ENCODE measurements at places on chromosomes 7 and 10.

GRCh38 chr7:96088579-96088978 is 233.3 kb downstream of the SLC25A13 start:
- DNase-seq: no peak

GRCh38 chr7:92830532-92831110 is 5.8 kb downstream of the CDK6 start:
- DNase-seq: no peak

DNA sequence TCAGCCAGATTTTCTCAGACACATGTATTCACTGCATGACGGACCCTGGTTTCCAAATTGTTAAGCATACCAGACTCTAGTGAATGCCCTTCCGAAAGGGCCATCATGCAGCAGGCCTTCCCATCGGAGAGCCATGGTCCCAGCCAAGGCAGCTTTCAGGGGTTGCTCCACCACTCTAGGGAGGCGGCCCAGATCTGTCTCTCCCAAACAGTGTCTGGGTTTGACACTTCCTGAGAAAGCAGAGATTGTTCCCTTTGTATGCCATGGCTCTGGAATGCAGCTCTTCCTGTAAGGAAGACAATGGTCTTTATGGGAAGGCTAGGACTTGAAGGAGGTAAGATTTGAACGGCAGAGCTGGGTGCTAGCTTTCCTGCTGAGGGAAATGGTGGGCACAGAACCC is 178.8 kb upstream of the BMPER start:
- no peak for DNase-seq

DNA sequence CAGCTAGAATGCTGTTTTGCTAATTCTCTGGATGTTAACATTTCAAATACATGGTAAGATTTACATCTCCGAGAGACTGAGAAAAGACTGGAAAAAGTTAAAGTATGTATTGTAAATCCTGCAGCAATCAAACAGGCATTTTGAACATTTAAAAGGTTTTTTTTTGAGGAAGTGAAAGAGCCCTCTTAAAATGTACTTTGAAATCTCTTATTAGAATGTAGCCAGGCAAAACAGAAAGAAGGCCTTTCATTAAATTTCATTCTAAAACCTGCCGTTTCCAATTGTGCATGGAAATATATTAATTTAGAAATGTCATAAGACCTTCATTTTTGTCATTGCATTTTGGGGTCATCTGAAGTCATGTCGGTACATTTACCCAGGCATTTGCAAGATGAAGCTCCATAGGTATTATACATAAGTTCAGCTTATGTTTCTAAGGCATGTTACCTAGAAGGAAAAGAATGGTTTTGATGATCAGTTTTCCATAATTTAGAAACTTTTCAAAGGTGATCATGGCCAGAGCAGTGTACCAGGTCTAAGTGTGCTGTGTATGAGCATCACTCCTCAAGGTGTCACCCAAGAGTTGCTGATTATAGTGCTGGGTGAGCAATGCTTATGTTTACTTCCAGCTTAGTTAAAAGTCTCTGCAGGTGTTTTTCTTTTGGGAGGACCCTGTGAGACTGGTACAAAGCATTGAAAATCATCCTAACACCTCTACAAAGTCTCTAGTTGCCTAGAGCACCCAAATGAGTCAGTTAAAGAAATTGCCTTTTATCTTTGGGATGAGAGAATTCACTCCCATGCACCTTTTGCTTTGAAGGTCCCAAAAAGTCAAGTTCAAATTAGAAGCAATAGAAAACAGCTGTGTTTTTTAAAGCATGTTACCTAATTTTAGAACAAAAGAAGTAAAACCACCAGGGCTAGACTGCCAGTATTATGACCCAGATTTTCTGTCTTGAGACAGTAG is 7.1 kb downstream of the ZNF736 start:
- DNase-seq: no peak

- DNase-seq: no peak
Measured at GRCh38 chr7:156515911-156516790, 124.4 kb upstream of the RNF32 start.

- DNase-seq: no peak
Measured at GRCh38 chr7:40341836-40342235, 207.0 kb downstream of the SUGCT start.

DNA sequence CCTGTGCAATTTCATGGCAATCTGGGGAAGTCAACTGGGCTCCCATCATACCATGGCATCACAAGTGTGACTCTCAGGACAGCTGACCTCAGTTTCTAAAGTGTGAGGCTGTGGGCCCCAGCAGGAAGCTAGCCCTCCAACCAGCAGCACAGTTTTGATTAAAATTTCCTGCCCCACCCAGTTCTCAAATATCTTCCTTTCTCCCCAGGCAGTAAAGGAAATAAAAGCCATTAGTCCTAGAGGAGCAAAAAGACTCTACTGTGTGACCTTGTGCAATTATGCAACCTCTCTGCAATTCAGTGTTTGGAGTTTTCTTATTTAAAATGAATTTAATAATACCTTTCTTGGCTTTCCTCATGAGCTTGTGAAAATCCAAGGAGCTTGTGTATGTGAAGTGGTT is 143.1 kb upstream of the CDCA7L start:
- no peak for DNase-seq

DNA sequence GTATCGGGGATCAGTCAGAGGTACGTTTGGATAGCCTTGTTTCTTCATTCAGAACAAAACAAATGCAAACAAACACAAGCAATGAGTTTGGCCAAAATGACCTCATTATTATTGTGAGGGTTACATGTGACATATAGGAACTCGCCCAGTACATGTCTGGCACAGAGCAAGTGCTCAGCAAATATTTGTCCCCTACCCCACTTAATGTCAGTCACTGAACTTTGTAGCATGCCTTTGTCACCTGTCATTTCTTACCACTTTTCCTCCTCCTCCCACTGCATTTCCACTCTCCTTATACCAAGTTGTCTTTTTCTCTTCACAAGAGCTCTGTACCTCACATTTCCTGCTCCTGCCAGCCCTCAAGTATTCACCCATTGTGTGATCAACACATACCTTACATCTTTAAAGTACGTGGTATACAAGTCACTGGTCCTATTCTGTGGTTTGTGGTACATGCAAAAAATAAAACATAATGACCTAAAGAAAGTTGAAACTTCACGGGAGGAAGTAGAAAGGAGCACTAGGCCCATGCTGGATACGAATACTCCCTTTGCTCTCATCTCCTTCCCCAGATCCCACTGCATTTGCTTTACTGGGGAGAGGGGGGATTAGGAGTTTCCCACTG is 236.0 kb downstream of the INHBA start:
- DNase-seq: no peak

GRCh38 chr10:99920901-99921300 is 88.8 kb downstream of the DNMBP start:
- no peak for DNase-seq

DNA sequence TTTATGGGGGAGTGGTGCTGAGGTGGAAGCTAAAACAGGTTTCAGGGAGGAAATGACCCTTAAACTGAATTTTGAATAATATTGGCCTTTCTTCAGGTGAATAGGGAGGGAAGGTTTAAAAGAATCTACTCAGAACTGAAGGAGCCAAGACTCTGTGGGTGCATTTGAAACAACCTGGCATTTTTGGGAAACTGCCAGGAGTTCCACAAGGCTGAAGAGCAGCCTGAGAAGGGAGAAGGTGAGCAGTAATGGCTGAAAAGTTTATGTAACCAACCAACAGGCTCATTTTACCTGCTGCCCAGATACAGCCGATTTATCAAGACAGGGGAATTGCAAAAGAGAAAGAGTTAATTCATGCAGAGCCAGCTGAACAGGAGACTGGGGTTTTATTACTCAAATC is 4.0 kb upstream of the PANK1 start:
- DNase-seq: no peak

DNA sequence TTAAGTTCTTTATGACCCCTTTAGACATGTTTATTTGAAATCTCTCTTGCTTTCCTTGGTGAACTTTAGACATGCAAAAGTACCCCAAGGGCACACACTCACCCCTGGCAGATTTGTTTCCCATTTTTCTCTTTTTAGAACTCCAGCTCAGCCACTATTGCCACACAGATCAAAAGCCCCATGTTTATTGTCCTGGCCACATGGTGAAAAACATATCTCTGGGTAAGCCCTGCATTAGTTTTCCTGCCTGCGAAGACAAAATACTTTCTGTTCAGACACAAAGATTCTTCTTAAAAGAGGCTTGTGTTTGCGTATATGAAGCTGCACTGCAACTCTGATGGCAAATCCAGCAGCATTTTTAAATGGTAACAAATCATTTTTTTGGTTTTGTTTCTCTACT is 200.0 kb downstream of the POLR1F start:
- no peak for DNase-seq

DNA sequence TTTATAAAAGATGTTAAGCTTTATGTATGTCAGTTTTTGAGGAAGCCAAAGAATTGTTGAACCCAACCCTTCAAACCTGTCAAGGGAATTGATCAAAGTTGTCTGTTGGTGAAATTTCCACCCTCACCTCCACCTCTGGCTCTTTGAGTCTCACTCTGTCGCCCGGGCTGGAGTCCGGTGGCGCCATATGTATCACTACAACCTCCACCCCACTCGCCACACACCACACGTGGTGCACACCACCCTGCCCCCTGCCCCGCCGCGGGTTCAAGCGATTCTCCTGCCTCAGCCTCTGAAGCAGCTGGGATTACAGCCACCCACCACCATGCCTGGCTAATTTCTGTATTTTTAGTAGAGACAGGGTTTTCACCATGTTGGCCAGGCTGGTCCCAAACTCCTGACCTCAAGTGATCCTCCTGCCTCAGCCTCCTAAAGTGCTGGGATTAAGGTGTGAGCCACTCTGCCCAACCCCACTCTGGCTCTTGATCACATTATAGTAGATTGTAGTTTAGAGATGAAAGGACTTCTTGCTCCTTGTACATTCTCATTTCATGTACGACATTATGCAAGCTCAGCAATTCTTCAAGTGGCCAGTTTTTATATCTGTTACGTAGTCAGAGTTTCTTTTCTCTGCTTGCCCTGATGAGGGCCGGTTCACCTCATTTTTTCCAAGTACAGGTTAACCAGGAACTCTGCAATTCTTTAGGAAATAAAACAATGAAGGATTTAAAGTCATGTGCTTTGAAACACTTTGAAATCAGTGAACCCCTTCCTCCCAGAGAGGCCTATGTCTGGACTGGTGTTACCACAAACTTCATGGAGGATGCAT is 7.0 kb downstream of the BAMBI start:
- DNase-seq: no peak

DNA sequence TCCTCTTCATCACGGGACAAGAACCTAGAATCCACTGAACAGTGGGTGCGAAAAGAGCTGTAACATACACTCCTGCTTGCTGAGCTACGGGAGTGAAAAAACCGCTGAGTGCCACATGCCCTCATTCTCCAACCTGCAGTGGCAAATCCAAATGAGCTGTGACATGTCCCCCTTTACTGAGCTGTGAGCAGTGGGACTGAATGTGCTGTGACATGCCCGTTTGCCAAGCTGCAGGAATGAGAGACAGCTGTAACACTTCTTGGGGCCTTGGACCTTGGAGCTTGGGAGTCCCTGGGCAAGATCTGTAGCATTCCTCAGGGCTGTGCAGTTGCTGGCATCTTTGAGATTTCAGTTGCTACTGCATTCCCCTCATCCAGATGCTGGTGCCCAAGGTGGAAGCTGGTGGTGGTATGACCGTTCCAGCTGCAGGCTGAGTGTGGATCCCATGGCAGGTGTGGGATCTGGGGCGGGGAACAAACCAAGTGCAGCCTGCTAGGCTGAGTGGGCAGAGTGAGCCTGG is 85.0 kb downstream of the TMEM106B start:
- no peak for DNase-seq

GRCh38 chr10:102504179-102504975 is 605 bp downstream of the SUFU start:
- peak; percentile 53 for DNase-seq

GRCh38 chr7:12738665-12739064 is 51.2 kb downstream of the ARL4A start:
- no peak for DNase-seq

DNA sequence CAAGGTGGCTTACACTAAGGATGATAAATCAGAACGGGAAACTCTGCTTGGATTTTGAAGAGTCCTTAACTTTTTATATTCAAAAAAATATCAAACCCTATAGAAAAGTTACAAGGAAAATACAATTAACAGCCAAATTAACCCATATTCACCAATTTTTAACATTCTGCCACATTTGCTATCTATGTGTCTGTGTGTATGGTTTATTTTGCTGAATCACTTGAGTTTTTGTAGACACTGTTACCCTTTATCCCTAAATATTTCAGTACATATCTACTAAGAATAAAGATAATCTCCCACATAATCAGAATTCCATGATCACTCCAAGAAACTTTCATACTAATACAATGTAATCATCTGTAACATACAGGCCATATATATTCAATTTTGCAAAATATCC is 1.2 kb upstream of the SRPK2 start:
- DNase-seq: no peak

DNA sequence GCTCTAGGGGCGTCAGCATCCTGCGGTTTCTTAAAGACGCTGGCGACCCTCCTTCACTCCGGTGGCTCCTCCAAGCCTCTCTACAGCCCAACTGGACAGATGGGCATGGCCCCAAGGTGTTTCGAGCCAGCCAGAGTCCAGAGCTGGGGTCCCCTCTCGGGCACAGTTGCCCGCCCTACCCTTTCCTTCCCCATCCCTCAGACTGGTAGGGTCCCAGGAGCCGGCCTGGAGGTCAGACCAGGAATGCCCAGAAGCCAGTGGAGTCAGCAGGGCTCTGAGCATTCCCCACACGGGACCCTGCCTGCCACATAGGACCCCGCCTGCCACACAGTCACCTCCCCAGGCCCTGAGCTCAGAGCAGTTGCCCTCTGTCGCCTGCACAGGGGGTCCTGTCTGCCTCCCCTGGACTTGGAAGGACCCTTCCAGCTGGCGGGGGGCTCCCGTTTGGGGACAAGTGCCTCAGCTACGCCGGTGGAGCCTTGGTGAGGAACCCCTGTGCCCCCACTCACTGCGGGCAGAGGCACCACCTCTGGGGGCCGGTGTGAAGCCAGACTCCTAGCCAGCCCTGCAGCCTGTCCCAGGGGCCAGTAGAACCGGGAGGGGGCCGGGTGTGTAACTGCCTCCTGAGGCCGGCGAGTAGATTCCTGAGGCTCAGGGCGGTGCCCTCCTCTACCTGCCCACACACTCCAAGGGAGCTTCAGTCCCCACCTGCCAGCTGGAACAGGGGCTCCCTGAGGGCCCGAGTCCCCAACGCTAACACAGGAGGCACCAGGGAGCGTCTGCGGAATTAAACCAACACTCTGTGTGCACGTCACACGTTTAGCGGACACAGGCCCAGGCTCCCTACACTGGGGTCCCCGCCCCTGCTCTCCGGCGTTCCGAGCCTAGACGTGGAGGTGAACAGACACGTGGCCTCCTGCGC is 19.4 kb upstream of the PDGFA start:
- DNase-seq: no peak

DNA sequence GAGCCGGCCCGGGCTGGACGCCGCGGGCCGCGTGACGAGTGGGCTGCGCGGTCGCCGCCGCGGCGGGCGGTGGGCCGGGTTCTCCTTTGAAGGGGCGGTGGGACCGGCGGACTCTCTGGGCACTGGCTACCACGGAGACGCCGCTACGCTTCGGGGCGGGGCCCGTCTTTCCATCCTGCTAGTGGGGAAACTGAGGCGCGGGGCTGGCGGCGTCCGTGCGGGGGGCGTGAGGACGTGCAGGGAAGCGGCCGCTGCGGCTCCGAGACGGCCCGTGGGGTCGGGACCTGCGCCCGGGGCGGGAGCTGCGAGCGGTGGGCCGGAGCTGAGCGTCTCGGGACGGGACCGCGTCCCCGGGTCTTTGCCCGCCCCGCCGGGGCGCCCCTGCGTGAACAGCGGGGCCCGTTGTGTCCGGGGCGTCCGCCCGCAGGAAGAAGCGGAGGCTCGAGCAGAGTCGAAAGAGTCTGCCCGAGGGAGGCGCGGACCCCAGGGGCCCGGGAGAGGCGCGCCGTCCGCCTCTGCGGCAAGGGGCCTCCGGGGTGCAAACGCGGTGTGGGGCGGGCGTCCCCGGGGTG is 548 bp upstream of the BNIP3 start:
- no peak for DNase-seq

All from activated CD4-positive, alpha-beta T cell treated with anti-CD3 and anti-CD28 coated beads for 48 hours (primary cell).